ENCODE measurements at places on chromosomes 16 and 17.

GRCh38 chr17:61400717-61401388 lies 1.2 kb downstream of the TBX2 start:
- DNase-seq = no peak

- DNase-seq = peak; percentile 99
Measured at GRCh38 chr16:28950648-28951409, at the start of gene NFATC2IP. TSS of gene NFATC2IP (plus strand) at chr16:28950937. CDS start at chr16:28951012, 75 bp downstream.

- DNase-seq = no peak
Measured at GRCh38 chr16:11340710-11341109, 4.5 kb upstream of the RMI2 start.

GRCh38 chr17:17770632-17771044 lies 66.1 kb downstream of the SREBF1 start:
- no peak for DNase-seq

DNA sequence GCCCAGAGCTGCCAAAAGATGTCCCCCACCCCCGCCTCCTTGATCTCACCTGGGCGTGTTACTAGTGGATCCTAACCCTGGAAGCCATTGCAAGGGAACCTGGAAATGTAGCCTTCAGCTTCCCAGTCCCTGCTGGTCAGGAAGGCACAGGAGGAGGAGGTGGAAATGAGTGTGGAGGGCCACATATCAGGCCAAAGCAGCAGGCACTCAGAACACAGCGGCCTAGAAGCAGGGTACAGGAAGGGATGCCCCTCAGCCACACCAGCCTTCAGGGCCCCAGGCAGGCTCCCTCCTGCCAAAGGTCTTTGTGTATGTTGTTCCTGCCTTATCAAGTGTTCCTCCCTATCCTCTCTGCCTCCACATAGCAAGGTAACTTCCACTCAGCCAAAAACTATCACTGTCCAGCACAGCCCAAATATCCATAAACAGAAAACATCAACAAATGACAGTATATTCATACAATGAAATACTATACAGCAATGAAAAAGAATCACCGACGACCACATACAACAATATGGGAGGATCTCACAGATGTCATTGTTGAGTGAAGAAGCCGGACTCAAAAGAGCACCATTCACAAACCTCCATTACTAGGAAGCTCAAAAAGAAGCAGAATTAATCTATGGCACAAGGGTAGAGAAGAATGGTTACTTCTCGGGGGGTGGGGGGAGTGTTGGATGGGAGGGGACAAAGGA lies 28.2 kb upstream of the TNFRSF13B start:
- DNase-seq = no peak

GRCh38 chr17:35612924-35613521 lies 25.9 kb downstream of the AP2B1 start:
- DNase-seq = no peak

- no peak for DNase-seq
Measured at GRCh38 chr16:50297301-50298074, 31.1 kb downstream of the ADCY7 start.

DNA sequence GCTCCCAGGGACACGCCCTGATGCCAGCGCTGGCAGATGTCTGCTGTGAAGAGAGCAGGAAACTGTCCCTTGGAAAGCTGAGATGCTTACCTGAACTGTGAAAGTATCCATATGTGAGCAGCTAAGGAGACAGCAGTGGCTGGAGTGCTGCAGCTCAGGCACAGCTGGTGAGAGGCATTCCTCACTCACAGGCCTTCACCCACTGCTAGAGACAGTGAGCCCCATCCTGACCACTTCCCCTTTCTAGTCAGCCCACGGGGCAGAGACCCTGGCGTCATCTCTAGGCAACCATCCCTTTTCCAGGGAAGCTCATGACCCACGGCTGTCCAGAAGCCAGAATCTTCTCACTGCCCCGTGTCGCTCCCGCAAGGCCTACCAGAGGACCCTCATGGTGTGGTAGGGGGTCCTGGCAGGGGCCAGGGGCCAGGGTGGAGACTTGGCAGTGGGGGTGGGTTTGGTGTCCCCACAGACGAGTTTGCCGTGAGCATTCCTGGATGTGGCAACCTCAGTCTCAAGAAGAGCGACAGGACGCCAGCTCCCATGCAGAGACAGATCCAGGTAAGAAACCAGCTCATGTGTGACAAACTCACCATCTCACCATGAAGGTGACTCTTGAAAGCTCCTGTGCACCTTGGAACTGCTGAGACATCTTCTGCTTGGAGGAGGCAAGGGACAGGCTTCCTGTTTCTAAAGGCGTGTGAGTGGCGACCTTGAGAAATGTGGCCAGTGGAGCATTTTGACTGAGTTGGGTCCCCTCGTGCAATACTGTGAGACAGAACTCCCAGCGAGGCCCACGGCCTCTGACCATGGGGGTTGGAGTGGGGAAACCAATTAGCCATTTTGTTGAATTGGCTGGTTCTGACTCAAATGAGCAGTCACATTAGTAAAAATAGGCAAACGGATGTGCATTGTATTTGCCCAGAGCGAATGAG lies at the start of gene SCIMP:
SCIMP (minus strand) TSS at position 216 of the 932 bp plus-strand sequence; CDS start at position 111, 105 bp downstream.
- DNase-seq = no peak

- peak; percentile 86 for DNase-seq
Measured at GRCh38 chr16:66934138-66934838, at the start of gene CIAO2B. TSS of gene CIAO2B (minus strand) at chr16:66934402. CDS start at chr16:66934364, 38 bp downstream.

DNA sequence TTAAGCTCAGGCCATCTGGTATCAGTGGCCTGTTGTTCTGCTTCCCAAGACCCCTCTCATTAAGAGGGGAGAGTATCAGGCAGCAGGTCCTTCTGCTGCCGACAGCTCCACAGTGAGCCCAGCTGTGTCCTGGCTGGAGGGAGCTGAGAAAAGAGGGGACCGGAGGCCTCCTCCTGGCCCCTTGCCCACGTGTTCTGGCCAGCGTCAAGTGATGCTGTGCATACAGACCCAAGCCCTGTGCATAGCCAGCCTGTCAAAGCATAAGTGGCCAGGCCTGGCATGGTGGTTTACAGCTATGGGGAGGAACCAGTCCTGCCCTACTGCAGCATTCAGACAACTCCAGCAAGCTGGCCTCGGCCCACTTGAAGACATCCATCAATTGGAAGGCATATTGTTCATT lies 48.0 kb downstream of the ABCC6 start:
- no peak for DNase-seq

DNA sequence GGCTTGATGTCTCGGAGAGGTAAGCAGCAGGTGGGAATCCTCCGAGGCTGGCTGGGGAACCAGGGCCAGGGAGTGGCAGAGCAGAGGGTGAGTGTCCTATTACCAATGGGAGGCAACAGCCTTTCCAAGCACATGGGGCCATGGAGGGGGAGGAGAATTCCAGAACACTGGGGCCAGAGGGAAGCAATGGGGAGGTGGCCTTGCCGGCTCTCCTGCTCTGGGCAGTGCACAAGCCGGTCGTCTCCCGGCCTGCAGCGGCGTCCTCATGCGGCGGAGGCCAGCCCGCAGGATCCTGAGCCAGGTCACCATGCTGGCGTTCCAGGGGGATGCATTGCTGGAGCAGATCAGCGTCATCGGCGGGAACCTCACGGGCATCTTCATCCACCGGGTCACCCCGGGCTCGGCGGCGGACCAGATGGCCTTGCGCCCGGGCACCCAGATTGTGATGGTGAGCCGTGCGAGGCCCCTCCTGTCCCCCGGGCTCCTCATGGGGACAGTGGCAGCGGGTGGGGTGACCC lies 21.9 kb downstream of the SGSH start:
- no peak for DNase-seq

GRCh38 chr17:48636177-48637018 lies 10.2 kb upstream of the HOXB9 start:
- DNase-seq = peak; percentile 54

- DNase-seq = no peak
Measured at GRCh38 chr17:351449-351738, 1.2 kb downstream of the RPH3AL start.

DNA sequence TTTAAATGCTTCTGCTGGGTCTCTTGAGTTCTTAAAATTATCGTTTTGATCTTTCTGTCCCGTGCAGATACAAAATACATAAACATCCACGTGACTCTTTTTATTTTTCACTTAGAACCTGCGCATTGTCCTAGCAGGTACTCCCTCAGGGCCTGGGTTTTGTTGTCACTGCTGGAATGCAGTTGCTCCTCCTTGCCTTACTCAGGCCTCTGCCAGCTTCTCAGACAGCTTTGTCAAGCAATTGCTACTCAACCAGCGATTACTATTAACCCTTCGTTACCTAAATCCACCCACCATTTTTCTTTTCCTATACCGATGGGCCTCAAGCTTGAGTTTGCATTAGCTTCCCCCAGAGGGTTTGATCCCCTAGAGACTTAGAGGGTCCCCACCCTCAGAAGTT lies 405.9 kb upstream of the RBFOX1 start:
- DNase-seq = no peak
